AML-193 (cell line): ENCODE measurements at places on chromosomes 16 and 17.

GRCh38 chr17:16415031-16415924, at the start of gene TRPV2:
TSS of gene TRPV2 (plus strand) at chr17:16415571. CDS start at chr17:16417669, 2,098 bp downstream.
- no peak for DNase-seq

DNA sequence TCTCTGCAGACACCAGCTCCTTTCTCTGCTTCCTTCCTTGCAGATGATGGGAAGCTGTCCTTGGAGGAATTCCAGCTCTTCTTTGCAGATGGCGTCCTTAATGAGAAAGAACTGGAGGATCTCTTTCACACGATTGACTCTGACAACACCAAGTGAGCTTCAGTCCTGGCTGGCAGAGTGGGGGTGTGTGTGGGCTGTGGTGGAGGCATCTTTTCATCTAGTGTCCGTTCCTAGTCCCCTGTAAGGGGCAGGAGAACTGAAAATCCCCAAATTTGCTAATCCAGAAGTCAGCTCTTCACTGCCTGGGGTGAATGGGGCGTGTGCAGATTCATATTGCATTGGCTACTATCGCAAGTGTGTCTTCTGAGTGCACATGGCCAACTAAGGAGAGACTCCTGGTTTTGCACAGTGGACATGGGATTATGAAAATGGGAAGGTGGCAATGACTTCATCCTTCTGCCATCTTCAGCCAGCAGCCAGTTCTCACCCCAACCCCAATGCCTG, 10.4 kb downstream of the NECAB2 start:
- DNase-seq, result no peak

GRCh38 chr16:82882982-82883835, 256.4 kb downstream of the CDH13 start:
- DNase-seq, result no peak

GRCh38 chr16:1042866-1043265, 29.7 kb upstream of the SSTR5 start:
- DNase-seq, result no peak

DNA sequence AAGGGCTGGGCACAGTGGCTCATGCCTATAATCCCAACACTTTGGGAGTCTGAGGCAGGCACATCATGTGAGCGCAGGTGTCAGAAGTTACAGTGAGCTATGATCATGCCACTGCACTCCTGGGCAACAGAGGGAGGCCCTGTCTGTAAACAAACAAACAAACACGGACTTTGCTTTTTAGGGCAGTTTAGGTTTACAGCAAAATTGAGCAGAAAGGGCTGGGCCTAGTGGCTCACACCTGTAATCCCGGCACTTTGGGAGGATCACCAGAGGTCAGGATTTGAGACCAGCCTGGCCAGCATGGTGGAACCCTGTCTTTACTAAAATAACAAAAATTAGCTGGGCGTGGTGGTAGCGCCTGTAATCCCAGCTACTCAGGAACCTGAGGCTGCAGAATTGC, 3.3 kb upstream of the CARHSP1 start:
- DNase-seq, result no peak

- DNase-seq, result no peak
Measured at GRCh38 chr16:6892966-6893365, 439.7 kb upstream of the RBFOX1 start.

- no peak for DNase-seq
Measured at GRCh38 chr17:27858621-27859305, 34.4 kb downstream of the LYRM9 start.

DNA sequence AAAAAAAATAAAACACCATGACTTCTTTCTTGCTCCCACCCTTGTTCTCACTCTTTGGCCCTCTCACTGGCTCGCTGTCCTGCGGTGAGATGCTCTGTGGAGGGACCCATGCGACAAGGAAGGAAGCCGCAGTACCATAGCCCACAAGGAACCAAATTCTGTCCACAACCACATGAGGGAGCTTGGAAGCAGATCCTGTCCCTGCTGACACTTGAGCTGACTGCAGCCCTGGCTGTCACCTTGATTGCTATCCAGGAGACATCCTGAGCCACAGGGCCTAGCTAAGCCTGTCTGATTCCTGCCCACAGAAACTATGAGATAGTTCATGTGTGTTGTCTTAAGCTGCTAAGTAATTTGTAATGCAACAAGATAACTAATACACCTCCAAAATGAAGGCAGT, 4.8 kb upstream of the MT2A start:
- peak; percentile 34 for DNase-seq

DNA sequence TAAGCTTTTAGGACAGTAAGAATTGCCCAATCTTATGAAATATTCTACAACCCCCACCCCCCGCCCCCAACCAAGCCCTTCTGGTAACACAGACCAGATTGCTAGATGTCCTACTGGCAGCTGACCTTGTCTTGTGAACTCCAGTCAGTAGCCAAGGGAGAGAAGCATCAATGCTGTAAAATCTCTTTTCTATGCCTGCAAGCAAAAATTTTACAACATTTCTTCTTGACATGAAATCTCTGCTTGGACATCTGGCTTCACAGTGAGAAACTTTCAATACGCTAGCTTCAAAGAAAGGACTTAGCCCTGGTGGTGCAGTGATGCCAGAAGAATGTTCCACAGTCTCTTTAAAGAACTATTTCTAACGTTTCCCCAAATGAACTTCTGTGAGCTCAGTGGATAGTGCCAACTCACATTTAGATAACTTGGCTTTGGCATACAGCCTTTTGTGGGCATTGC, 169.3 kb upstream of the AXIN2 start:
- DNase-seq, result no peak

GRCh38 chr17:2107050-2107449, 52.1 kb downstream of the HIC1 start:
- DNase-seq, result no peak

DNA sequence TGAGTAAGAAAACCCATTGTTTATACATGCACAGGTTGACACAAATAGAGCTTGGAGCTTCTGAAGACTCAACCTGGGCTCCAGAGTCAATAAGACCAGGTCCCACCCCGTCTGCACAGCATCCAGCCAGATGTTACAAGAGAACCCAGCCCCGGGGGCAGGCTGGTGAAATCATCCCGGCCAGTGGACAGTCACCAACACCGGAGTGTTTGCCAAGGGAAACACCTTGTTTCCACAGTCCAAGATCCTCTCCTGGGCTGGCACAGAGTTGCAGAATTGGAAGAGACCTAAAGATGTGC, 90.3 kb downstream of the RAB11FIP4 start:
- no peak for DNase-seq

DNA sequence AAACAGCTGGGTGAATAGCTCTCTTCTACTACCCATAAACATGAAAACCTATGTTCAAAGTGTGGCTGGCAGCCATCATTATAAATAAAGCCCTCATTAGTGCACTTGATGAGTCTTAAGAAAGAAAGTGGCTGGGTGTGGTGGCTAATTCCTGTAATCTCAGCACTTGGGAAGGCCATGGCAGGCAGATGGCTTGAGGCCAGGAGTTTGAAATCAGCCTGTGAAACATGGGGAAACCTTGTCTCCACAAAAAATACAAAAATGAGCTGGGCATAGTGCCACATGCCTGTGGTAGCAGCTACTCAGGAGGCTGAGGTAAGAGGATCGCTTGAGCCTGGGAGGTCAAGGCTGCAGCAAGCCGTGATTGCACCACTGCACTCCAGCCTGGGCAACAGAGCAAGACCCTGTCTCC, 28.3 kb upstream of the APPBP2 start:
- DNase-seq, result no peak

- peak; percentile 25 for DNase-seq
Measured at GRCh38 chr16:2473999-2474876, 689 bp upstream of the TBC1D24 start.

GRCh38 chr16:77541165-77541564, 106.3 kb upstream of the ADAMTS18 start:
- no peak for DNase-seq

GRCh38 chr17:19012171-19013080, 7.9 kb upstream of the FAM83G start:
- no peak for DNase-seq

GRCh38 chr16:17590711-17591654, 120.2 kb upstream of the XYLT1 start:
- no peak for DNase-seq

GRCh38 chr17:38425031-38425430, 3.2 kb upstream of the ARHGAP23 start:
- no peak for DNase-seq

- peak; percentile 33 for DNase-seq
Measured at GRCh38 chr17:8997994-8998628, 23.2 kb upstream of the NTN1 start.

- no peak for DNase-seq
Measured at GRCh38 chr17:17737961-17738894, 57.0 kb downstream of the RAI1 start.

DNA sequence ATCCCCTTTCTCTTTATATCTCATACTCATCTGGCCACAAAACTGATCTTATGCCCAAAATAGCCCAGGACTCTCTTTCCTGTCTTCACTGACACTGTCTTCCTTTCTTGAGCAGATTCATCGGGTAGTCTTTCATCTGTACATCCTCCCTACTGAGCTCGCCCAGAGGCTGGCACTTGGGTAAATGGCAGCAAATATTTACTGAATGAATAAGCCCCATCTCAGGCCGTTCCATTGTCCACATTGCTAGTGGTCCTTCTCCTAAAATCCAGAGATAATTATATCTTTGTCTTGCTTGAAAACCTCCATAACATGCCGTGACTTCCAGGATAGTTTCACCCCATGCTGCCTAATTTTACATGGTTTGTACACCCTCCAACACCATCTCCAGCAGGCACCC, 158.1 kb upstream of the SDK2 start:
- DNase-seq, result no peak

DNA sequence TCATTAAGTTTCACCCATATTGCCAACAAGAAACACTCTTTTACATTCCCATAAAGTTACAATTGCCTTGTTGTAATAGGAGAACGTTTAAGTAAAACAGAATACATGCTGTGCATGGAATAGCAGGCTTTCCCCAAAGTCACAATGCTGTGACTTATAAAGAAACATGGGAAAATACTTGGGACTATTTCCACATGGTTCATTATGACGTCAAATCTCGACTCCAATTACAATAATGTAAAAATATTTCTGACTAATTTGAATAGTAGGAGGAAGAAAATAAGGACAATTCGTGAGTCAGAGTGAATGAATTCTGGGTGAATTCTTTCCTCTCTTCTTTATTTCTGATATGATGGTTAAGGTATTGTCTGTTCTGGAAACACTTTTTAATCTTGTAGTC, 52.8 kb downstream of the CDH11 start:
- DNase-seq, result no peak

DNA sequence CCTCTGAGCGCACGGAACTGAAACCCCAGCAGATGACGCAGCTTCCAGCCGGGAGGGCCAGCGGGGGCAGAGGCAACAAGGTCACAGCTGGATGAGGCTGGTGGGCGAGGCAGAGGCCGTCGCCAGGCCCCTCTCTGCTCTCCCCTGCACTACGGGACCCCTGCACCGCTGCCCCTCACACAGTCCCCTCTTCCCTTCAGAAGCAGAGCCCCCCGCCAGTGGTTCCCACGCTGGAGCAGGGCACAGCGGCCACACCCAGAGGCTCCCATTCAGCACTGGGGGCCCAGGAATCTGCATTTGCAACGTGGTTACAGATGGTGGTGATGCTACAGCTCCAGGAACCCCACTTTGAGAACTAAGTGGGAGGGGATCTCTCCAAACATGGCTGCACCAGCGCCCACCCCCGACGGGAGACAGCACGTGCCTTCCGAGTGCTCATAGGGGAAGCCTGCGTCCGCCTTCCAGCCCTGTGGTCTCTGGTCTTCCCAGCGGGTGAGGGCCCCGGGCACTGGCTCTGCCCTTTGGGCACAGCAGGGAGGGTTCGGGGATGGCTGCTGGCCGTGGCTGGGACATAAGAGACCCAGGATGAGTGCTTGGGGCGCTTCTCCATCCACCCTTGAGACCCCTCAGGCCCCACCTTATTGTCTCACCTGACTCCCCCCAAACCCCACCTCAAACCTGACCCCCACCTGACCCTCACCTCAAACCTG, 4.7 kb upstream of the RAB40B start:
- no peak for DNase-seq

GRCh38 chr16:78493573-78493972, 394.1 kb downstream of the WWOX start:
- DNase-seq, result no peak

GRCh38 chr16:78137782-78138616, 38.5 kb downstream of the WWOX start:
- no peak for DNase-seq

DNA sequence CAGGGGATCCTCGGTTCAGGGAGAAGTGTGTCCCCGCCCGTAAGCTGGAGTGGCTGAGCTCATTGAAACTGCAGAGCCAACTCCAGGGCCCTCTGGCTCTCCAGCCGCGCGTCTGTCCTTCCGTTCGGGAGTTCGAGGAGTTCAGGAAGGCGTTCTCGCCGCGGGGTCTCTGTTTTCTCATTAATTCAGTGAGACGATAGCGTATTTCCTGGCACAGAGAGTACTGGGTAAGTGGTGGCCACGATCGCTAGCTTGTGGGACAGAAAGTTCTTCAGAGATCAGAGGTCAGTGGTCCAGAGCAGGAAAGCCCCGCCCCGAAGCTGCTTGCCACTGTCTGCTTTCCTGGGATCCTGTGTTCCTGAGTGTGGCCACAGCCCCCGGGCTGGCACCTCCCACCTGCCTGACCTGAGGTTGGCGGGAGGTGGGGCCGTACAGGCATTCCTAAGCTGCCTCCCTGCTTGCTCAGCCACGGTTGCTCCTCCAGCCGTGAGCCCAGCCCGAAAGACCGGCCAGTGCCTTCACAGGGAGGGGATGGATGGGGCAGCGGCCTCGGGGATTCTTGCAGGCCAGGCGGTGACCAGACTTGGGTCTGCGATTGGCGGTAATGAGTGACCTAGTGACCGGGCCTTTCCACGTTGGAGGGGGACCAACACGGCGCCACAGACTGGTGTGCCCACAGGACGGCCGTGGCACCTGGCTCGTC, 8.9 kb downstream of the BAIAP2 start:
- DNase-seq, result no peak

DNA sequence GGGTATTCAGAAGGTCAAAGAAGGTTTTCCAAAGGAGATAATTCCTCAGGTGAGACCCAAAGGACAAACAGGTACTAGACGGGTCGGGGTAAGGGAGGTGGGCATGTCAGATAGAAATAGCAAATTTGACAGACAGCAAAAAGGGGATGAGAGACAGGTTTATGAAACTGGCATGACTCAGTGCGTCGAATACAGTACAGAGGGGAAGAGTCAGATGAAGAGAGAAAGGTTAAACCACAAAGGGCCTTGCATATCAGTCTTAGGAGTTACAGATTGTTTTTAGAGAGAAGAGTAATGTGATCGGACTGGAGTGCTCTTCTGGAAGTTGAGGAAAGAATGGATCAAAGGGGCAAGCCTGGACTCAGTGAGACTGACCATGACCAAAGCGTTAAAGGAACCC, 88.4 kb downstream of the ZZEF1 start:
- no peak for DNase-seq

DNA sequence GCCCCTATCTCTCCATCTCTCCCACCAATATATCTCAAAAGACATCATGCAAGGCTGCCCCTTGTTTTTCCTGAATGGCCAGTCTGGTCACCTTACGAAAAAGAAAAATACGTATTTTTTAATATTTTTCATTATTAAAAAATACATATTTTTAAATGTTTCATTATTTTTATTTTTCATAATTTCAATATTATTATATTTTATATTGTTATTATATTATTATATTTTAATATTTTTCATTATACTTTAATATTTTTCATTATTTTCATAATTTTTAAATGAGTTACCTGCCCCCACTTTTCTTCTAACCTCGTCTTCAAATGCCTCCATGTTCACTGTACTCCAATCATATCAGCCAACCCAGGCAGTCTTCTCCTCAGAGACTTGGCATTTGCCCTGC, 116.0 kb upstream of the ERCC4 start:
- DNase-seq, result no peak

GRCh38 chr17:81500047-81500446, 12.6 kb downstream of the ACTG1 start:
- DNase-seq, result no peak
